ENCODE measurements at places on chromosomes 2 and 18. TPM values are rescaled to one million over a fixed set of nuclear protein-coding genes. Genes with fewer than 3 reads are reported as not detected.

Gene DUSP2
- 4.4 TPM for total RNA-seq

Gene CSRNP3
- total RNA-seq: 254 TPM

Gene NEUROD1
- total RNA-seq: 4.7 TPM

Gene CEP76
- total RNA-seq: 17.5 TPM

Gene VWA3B
- 1.3 TPM for total RNA-seq
